ENCODE measurements at places on chromosomes 7 and 10. TPM values are rescaled to one million over a fixed set of nuclear protein-coding genes. Genes with fewer than 3 reads are reported as not detected.

DNA sequence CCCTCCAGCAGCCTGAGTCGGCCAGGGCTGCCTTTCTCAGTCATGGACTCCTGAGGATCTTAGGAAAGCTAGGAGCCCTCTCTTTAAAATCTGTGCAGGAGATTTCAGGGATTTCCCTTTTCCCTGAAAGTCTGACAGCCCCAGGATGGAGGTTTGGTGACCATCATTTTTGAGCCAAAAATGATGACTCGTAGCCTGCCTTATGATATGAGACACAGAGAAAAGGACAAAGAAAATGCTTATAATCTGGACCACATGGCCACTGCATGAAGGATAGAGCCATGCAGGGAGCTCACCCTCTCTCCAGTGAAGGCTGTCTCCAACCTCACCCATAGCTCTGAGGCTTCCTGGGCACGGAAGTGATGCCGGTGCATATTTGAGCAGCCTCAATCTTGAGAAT, 106.6 kb upstream of the CHST15 start:
- peaks cover 5% of the 10 kb centered on the region for H3K4me1 ChIP-seq
- H3K4me3 ChIP-seq = no peak overlapping the region
- H3K27ac ChIP-seq = no peak overlapping the region
- peaks cover 1% of the 10 kb centered on the region for H3K36me3 ChIP-seq

- H3K36me3 ChIP-seq = no peaks in the 10 kb centered on the region
- peak overlapping the region; percentile 81 for H3K27ac ChIP-seq
- no peak for DNase-seq
- peaks cover 36% of the 10 kb centered on the region for H3K4me1 ChIP-seq
Measured at GRCh38 chr10:110686047-110686446, 41.9 kb downstream of the RBM20 start.

GRCh38 chr10:79418886-79419595, 26.4 kb downstream of the ZCCHC24 start:
- peak; percentile 58 for DNase-seq
- peaks cover 27% of the 10 kb centered on the region for H3K4me1 ChIP-seq
- H3K36me3 ChIP-seq = peaks cover 16% of the 10 kb centered on the region

HMX2 gene
- not detected for total RNA-seq

DNA sequence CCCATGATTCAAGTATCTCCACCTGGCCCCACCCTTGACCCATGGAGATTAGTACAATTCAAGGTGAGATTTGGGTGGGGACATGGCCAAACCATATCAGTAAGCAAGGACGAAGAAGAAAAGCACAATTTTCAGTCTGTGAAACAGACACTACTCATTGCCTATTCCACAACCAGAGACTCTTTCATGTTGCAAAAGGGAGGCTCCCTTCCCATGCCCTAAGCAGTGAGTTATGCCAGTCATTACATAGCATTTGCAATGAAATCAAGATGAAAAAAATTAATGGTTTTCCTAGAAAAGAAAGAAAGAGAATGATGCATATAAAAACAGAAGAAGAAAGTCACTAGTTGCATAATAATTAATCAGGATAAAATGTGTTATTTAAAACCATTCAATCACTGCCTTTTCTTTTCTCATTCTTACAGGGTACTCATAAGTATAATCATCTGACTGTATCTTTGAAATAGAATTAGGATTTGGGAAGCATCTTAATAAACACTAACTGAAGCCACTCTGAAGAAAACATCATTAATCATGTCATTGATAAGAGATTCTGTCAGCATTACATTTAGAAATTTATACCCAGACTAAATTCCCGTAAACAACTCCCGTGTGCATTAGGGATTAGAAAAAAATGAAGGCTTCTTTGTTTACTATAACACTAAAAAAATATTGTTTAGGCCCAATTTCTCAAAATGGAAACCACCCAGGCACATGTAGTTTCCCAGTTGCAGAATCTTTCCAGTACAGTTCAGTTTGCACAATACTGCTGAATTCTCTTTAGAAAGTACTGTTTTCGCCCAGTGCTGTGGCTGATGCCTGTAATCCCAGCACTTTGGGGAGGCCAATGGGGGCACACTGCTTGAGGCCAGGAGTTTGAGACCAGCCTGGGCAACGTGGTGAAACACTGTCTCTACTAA, 9.1 kb downstream of the PRPS1L1 start:
- H3K36me3 ChIP-seq = no peaks in the 10 kb centered on the region
- H3K27me3 ChIP-seq = no peaks in the 10 kb centered on the region
- H3K27ac ChIP-seq = peak overlapping the region; percentile 8
- no peak for DNase-seq

DNA sequence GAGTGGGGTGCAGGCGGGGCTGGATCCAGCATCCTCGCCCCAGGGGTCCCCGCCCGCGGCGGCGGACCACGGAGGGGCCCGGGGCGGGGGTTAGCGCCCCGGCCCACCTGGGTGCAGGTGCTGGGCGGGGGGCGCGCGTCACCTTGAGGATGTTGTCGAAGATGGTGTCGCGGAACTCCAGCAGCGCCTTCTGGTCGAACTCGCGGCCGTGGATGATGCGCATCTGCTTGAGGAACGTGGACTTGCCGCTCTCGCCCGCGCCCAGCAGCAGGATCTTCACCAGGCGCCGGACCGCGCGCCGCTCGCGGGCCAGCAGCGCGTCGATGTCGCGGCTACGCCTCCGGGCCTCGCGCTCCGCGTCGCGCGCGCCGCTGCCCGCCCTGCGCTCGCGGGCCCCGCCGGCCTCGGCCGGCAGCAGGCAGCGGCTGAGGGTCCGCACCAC, 376 bp downstream of the GNA12 start:
- no peak overlapping the region for H3K27ac ChIP-seq
- peaks cover 41% of the 10 kb centered on the region for H3K4me1 ChIP-seq
- H3K4me3 ChIP-seq = peak overlapping the region; percentile 84

DNA sequence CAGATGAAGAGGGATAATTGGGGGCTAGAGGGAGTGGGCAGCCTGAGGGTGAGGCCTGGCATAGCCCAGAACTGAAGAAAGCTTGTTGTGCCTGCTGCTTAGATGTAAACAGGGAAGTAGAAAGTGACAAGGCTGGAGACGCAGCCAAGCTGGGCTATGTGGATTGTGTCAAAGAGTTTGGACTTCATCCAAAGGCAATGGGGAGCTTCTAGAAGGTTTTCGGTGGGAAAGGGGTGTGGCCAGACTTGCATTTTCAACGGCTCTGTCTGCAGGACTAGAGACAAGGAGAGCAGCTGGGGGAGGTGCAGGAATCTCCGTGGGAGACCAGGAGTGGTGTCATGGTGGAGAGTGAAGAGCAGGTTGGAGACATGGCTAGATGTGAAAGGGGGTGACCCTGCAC, 48.8 kb downstream of the GOLGA7B start:
- no peaks in the 10 kb centered on the region for H3K36me3 ChIP-seq
- H3K4me1 ChIP-seq = no peaks in the 10 kb centered on the region
- H3K27me3 ChIP-seq = peaks cover 20% of the 10 kb centered on the region
- no peak for DNase-seq
- H3K27ac ChIP-seq = no peak overlapping the region
